ENCODE measurements at places on chromosomes 1 and 21.
A peak's percentile ranks its signal among the peaks of the same experiment; 100 is the strongest.

- no peak for DNase-seq
These were observed 43.2 kb downstream of the RHOU start for GRCh38 chr1:228778466-228778865.

DNA sequence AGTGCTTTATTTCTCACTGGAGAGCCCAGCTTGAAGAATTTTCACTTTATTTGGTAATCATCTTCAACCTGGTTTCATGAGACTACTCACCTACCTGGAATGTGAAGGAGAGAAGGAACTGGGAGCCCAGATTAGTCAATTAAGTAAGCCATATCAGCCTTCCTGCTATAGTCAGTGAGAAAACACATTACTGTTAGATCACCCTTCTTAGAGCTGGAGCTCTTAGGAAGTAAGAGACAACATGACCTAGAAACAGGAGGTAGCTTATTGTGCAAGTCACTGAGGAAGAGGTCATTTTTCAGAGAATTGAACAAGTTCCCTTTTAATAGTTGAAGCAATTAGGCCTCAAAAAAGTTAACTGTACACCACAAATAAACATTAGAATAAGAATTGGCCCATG lies 49.2 kb upstream of the TEKT2 start:
- DNase-seq: no peak

- DNase-seq: peak; percentile 84
These were observed 19.7 kb downstream of the RCC2 start for GRCh38 chr1:17419626-17420328.

DNA sequence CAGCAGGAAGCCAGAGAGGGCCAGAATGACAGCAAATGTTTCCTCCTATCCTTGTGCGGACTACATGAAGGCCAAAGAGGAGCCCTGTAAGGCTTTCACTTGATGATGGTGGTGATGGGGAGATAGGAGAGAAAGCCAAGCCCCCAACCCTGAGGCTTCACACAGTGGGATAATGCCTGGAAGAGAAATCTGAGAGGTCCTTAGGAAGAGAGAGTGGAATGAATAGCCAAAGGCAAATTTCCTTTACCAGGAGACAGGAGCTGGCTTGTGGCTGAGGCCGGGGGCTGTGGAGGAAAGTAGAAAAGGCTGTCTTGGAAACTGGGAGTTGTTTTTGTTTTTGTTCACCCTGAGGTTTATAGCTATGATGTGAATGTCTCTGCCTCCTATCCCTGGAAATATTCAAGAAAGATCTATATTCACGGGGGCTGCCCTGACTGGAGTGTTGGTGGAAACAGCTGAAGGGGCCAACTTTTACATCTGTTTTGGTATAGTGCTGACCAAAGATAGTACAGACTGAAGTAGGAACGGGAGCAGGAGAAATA lies 13.0 kb upstream of the RNF19B start:
- DNase-seq: no peak

- no peak for DNase-seq
These were observed 1485.9 kb downstream of the PLA2G4A start for GRCh38 chr1:188314557-188315137.

GRCh38 chr1:180141381-180141934 lies 13.2 kb upstream of the QSOX1 start:
- DNase-seq: no peak
